ENCODE measurements at places on chromosomes 5 and 9.

GRCh38 chr5:87278590-87279100 is 11.0 kb downstream of the RASA1 start:
- no peak for DNase-seq

GRCh38 chr5:142925795-142926194 is 155.6 kb downstream of the ARHGAP26 start:
- DNase-seq: no peak

GRCh38 chr5:133397990-133398645 is 214.2 kb downstream of the FSTL4 start:
- DNase-seq: no peak

DNA sequence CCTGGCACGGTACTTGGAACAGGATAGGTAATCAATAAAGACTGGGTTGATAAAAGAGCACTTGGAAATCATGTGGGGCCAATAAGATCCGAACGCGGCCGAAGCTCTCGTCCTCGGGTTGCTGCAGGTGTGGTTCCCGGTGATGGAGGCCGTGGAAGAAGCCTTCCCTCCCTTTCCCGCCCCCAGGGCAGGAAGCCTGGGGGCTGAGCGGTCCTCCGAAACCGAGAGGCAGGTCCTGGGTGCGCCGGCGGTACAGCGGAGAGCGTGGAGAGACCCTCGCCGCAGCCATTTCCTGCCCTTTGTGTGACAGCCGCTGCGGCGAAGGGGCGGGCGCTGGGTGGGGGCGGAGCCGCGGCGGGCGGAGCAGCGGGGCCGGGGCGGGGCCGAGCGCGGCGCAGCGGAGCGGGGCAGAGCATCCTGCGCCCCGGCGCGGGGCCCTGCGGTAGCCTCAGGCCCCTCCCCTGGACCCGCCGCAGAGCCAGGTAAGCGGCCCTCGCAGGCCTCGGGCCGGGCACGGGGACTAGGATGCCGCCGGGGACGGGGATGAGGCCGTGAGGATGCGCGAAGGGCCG is at the start of gene CYFIP2:
CYFIP2 (plus strand) TSS at position 410 of the 572 bp plus-strand sequence. CDS start 19,239 bp downstream, outside the sequence.
- DNase-seq: peak; percentile 65

DNA sequence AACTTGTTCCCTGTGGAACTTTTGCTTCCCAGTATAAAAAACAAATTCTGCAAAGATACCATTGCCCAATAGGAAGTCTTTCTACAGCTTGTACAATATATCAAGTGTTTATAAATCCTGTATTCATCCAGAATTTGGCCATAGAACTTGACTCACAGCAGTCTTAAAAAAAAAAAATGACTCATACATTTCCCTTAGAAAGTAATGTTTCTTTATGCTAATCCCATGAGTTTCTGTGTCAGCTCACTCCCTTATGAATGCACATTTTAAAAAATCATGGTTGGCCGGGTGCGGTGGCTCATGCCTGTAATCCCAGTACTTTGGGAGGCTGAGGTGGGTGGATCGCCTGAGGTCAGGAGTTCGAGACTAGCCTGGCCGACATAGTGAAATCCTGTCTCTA is 89.3 kb upstream of the DMRT1 start:
- DNase-seq: no peak

- no peak for DNase-seq
These were observed 171.3 kb upstream of the ZNF462 start for GRCh38 chr9:106691627-106692026.

DNA sequence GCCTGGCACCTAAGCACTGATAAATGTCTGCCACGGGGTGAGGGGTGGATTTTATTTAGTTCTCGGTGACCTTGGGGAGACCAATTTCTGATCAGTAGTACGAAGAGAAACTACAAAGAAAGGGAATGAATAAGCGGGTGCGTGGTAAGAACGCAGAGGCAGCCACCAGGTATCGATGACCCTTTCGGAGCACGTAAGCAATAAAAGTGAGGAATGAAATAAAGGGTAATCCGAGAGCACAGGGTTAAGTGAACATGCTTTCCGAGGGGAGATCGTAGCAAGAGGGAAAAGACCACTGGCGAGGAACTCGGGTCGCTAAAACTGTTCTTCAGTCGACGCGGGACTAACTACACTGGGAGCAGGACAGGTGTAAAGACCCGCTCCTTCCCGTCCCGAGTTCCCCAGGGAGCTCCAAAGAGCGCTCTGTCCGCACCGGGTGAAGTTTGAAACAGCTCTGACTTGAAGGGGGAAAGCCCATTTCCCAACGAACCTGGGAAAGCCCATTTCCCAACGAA is 1.1 kb downstream of the ELOVL7 start:
- DNase-seq: no peak

DNA sequence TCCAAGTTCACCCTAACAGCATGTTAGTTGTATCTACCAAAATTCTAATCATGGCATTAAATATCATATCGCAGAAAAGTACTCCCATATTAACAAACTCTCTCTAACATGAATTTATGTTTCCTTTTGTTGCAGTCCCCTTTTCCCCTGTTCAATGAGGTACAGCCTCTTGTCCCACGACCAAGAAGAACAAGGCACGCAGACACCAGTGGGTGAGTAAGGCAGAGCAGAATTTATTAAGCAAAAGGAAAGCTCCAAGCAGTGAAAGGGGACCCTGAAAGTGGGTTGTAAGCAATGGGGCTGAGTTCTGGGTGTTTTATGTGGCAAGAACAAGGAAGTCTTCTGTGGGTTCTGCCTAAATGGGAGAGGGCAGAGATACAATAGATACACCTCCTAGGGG is 183.5 kb downstream of the LURAP1L start:
- DNase-seq: no peak

DNA sequence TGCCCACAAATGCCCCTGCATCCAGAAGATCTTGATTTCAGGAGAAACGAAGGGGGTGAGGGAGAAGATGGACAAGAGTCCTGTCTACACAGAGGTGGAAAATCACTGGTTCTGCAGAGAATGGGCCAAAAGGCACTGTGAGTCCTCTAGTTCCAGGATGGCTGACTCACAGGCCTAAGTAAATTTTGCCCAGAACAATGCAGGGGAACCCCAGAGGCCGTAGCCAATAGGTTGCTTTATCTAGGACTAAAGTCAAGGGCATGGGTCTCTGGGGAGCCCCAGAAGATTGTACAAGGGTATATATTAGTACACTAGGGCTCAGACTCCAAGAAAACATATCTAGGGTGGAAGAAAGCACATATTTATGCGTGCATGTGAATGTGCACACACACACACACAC is 98.0 kb downstream of the SLIT3 start:
- DNase-seq: no peak

- no peak for DNase-seq
These were observed 24.8 kb upstream of the HNRNPA0 start for GRCh38 chr5:137778772-137779564.

DNA sequence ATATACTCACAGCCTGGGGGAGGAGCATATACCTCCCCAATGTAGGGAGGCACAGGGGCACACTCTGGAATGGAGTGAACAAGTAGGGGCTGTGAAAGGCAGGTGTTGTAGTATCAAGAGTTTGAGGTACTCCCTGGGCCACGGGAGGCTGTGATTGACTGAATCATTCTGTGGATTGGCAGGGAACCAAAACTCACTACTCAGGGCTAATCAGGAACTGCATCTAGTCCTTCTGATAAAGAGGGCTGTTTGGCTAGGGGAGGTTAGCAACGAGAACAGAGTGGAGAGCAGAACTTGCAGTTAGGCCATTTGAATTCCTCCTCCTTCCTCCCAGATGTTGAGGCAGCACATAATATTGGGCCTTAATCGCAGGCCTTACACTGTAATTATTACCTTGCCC is 369.2 kb upstream of the MPDZ start:
- no peak for DNase-seq

GRCh38 chr9:122039234-122039633 is 53.9 kb downstream of the TTLL11 start:
- no peak for DNase-seq

- no peak for DNase-seq
These were observed 12.8 kb upstream of the SLC25A51 start for GRCh38 chr9:37916471-37917312.

GRCh38 chr5:135149956-135150723 is 116.1 kb upstream of the PITX1 start:
- no peak for DNase-seq

DNA sequence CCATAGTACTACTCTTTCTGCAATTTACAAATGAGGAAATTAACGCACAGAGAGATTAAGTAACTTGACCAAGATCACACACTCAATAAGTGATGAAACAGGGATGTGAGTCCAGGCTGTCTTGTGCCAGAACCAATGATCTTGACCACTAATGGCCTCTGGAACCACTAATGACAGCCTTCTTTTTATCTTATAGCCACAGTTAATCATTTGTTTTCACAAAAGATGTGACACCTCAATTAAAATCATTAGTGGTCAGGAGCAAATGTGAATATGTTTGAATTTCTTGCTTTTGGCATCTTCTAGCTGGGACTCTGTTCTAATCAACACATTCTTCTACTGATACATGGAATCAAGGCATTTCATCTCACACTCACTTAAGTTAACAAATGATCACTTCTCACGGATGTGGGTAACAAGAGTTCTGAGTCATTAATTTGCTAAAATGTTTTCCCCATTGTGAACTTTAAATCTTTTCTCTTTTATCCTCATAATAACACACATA is 102.7 kb upstream of the CD180 start:
- no peak for DNase-seq
